ENCODE measurements at places on chromosomes 12 and 14.
A peak's percentile ranks its signal among the peaks of the same experiment; 100 is the strongest.

GRCh38 chr14:49770212-49770817 is 2.4 kb downstream of the KLHDC2 start:
- DNase-seq: no peak

DNA sequence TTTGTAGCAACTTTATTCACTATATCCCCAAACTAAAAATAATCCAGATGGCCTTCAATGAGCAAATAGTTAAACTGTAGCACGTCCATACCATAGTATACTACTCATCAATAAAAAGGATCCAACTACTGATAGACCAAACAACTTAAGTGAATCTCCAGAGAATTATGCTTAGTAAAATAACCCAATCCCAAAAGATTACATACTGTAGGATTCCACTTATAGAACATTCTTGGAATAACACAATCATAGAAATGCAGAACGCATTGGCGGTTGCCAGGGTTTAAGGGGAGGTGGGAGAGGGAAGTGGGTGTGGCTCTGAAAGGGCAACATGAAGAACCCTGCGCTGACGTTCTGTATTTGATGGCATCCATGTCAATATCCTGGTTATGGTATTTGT is 28.6 kb downstream of the SNRPF start:
- DNase-seq: no peak

- peak; percentile 85 for DNase-seq
Measured at GRCh38 chr12:42756841-42757623, 167.5 kb upstream of the PRICKLE1 start.

DNA sequence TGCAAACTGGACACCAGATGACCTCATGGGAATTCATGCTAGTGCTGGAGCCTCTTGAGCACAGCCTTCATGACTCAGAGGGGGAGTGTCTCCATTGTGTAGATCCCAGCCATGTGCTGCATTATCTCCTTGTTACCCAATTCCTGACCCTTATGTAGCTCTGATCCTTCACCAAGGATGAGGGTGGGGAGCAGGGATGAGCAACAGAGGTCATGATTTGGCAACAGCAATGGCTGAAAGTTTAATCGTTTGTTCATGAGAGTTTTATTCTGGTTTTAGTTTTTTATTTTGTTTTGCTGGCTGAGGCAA is 9.5 kb upstream of the BDKRB1 start:
- peak; percentile 98 for DNase-seq

GRCh38 chr14:81330619-81331122 is 69.5 kb downstream of the STON2 start:
- DNase-seq: no peak

GRCh38 chr12:85572956-85573355 is 263.3 kb downstream of the RASSF9 start:
- peak; percentile 12 for DNase-seq

DNA sequence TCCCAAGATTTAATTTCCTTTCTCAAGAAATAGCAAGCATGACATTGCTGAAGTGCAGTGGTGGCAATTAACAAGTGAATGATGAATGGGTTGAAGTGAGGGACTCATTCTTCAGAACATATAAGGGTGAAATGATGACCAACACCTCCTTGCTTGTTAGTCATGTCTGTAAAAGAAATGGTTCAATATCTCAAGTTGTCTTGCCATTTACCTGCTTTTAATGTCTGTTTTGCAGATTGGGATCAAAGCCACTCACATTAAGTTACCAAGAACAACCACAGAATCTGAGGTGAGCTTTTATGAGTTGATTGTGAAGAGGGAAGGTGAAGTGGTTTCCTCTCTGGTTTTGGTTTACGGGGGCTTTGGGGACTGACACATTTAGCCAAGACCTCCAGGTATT is 24.1 kb downstream of the MTHFD1 start:
- DNase-seq: no peak

- DNase-seq: no peak
Measured at GRCh38 chr12:112677050-112677765, 114.3 kb upstream of the RPH3A start.

DNA sequence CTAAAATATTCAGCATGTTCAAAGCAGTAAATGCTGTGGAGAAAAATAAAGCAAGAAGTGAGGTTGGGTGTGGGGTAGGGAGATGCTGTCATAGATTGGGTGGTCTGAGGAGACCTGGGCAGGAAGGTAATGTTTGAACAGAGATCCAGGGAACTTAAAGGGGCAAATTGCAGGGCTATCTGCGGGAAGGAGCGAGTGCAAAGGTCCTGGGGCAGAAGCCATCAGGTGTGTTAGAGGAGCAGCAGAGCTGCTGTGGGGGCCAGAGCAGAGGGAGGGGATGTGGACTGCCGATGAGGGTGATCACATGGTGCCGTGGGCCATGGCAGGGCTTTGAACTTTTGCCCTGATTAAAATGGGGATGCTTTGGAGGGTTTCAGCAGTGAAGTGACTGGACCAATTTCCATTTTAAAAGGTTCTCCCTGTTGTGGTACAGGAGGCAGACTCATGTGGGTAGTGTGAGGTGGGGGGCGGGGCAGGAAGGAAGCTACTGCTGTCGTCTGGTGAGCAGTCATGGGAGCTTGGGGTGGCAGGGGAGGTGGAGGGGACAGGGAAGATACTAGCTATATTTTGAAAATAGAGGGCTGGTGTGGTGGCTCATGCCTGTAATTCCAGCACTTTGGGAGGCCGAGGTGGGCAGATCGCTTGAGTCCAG is 145.0 kb downstream of the AACS start:
- DNase-seq: no peak

GRCh38 chr14:60643463-60644314 is 5.6 kb downstream of the SIX1 start:
- DNase-seq: no peak
